ENCODE measurements at places on chromosomes 3 and 15.

DNA sequence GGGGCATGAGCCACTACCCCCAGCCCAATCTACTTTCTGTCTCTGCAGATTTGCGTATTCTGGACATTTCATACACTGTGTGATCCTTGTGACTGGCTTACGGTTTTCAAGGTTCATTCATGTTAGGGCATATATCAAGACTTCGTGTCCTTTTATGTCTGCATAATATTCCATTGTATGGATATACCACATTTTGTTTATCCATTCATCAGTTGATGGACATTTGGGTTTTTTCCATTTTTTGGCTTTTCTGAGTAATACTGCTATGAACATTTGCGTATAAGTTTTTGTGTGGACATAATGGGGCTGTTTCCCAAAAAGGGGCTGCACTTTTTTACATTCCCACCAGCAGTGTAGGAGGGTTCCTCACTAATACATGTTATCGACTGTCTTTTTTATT lies 106.6 kb downstream of the PDE8A start:
- no peak for DNase-seq

DNA sequence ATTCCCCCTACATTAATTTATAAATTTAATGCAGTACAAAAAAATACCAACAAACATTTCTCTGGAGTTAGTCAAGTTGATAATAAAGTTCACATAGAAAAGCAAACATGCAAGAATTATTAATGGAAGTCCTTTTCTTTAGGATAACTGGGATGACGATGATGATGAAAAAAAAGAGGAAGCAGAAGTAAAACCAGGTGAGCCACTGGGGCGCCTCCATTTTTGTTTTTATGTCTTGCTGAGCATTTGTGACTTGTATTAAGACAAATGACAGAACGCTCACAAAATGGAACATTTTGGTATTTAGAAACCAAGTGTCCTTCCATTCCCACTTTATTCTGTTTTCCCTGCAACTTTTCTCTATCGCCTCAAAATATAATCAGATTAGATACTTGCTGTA lies 13.8 kb downstream of the EIF3J start:
- DNase-seq = no peak

GRCh38 chr3:175057401-175057800 lies 198.3 kb downstream of the NAALADL2 start:
- DNase-seq = no peak

GRCh38 chr15:45155739-45156138 lies 25.9 kb downstream of the DUOX1 start:
- DNase-seq = no peak

DNA sequence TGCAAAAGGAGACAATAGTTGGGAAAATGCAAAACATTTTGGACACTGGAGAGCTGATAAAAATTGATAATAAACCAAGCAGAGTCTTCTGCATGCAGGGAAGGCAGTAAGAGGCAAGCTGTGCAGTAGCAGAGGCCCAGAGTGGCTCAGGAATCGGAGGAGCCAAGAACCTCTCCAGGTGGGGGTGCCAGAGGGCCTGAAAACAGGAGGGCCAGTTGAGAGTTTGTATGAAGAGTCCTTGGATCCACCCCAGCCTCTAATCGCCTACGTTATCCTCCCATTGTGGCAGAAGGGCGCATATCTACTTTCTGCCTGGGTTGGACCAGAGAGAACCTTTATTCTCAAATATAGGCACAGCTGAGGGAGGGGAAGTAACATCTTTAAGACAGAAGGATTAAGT lies 48.9 kb upstream of the RBP1 start:
- no peak for DNase-seq
